ENCODE measurements at places on chromosomes 5 and 9.

DNA sequence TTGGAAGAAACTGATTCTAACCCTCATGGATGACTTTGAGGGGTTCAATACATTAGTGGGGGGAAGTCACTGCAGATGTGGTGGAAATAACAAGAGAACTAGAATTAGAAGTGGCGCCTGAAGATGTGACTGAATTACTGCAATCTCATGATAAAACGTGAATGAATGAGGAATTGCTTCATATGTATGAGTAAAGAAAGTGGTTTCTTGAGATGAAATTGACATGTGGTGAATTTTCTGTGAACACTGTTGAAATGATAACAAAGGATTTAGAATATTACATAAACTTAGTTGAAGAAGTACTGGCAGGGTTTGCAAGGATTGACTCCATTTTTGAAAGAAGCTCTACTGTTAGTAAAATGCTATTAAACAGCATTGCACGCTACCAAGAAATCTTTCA, 113.0 kb downstream of the UGCG start:
- DNase-seq, result no peak

GRCh38 chr5:72510610-72511181, 3.5 kb upstream of the ZNF366 start:
- DNase-seq, result no peak

DNA sequence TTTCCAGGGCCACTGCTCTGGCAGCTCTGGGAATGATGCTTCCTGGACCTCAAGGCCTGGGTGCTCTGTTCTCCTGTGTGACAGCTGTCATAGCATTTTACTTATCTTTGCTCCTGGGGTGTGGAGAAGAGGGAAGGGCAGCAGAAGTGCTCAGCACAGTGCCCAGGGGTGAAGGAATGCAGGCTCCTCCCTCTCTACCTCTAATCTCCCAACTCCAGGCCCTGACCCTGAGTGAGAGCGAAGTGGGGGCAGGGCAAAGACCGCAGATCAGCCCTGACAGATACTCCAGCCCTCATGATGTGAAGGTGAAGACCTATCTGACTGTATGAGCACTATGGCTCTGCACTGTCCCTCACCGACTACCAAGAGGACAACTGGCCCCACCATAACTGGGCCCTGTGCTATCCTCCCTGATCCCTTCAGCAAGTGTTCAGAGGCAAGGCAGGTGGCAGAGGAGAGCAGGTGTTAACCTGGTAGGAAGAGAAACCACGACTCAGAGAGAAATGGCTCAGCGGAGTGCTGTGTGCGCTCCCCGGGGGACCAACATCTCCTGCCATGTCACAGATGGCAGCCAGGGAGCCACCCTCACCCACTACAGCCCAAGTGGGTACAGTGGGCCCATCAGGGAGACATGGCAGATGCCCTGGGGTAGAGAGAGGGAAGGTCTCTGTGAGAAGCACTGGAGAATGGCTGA, 16.8 kb downstream of the ACSL6 start:
- no peak for DNase-seq

- DNase-seq, result no peak
These were observed 822.6 kb downstream of the TLE1 start for GRCh38 chr9:80866576-80867227.

DNA sequence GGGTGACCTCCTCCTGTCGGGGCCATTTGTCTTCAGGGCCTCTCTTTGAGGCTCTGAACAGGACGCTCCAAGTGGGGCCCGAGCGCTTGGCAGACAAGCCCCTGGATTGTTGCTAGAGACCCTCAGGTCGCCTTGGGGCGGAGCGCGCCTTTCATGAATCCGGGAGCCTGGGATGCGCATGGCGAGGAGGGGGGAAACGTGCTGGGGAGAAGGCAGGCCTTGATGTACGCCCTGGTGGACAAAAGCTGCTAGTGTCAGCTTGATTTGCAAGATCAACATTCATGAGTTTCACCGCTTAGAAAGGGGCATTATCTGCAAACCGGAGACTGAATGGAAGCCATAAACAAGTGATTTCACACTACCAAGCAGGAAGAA, 226.3 kb downstream of the SMARCA2 start:
- no peak for DNase-seq

- DNase-seq, result no peak
These were observed 46.0 kb downstream of the MYO10 start for GRCh38 chr5:16889972-16890519.
